ENCODE measurements at places on chromosomes 2 and 18.

GRCh38 chr2:30273574-30273929, 42.2 kb downstream of the LBH start:
- no peak for DNase-seq

DNA sequence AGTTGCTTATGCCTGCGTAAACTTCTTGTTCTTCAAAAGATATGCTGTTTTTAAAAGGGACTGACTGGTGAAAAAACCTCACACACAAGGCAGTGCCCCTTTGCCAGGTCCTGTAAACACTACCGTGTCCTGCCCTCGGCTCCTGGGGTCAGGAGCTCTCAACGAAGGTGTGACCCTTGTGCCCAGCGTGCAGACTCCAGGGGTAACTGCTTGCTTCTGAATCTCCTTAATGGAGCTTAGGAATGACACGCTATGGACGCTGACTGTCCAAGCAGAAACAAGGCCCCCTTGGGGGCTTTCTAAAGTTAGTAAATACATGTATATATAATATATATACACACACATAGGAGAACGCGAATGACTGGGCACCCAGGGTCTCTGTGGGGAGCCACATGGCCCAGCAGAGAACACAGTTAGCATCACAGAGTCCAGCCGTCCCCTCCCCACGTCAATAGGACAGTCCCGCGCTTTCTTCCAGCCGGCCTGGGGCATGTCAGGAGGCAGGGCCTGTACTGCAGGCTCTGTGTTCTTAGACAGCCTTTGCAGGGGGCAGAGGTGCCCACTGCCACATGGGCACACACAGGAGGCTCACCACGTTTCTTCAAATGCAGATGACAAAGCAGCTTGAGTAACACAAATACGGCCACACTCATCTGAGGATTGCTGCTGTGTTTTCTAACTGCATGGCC, 96.1 kb downstream of the HDAC4 start:
- no peak for DNase-seq

DNA sequence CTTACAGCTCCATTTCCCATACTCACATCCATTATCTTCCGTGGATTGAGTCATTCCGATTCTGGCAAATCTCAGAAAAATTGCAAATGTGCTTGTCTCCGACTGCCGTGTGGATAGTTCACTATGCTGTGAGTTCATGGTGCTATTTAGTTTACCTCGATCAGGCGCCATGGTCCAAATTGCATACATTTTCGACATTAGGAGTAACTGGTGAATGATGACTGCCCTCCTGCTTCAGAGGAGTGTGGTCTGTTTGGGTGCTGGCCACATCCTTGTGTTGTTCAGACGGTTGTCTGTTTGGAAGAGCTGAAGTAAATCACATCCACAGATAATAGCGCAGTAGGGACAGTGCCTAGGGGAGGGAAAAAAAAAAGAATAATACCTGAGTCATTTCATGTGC, 439.5 kb downstream of the ZNF516 start:
- DNase-seq: no peak

DNA sequence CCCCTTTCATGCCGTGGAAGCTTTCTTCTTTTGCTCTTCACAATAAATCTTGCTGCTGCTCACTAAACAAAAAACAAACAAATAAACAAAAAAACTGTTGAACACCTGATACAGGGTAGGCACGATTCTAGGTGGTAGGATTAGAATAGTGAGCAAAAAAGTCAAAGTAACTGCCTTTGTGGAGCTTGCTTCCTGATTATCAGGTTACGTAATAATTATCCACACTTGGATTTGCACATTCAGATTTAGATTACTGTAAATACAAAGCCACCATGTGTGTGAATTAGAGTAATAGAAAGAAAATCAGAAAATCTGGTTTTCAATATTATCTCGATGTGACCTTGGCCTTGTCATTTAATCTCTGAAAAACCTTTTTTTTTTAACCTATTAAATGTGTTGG, 307.1 kb downstream of the NRXN1 start:
- no peak for DNase-seq

DNA sequence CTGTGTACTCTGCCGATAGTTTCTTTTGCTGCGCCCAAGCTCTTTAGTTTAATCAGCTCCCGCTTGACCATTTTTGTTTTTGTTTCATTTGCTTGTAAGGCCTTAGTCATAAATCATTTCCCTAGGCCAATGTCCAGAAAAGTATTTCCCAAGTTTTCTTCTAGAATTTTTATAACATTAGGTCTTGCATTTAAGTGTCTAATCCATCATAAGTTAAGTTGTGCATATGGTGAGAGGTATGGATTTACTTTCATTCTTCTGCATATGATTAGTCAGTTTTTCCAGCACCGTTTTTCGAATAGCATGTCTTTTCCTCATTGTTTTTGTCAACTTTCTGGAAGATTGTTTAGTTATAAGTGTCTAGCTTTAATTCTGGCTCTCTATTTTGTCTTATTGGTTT, 484.8 kb upstream of the CNTNAP5 start:
- DNase-seq: no peak

GRCh38 chr18:61703508-61703907, 189.3 kb downstream of the RNF152 start:
- no peak for DNase-seq

DNA sequence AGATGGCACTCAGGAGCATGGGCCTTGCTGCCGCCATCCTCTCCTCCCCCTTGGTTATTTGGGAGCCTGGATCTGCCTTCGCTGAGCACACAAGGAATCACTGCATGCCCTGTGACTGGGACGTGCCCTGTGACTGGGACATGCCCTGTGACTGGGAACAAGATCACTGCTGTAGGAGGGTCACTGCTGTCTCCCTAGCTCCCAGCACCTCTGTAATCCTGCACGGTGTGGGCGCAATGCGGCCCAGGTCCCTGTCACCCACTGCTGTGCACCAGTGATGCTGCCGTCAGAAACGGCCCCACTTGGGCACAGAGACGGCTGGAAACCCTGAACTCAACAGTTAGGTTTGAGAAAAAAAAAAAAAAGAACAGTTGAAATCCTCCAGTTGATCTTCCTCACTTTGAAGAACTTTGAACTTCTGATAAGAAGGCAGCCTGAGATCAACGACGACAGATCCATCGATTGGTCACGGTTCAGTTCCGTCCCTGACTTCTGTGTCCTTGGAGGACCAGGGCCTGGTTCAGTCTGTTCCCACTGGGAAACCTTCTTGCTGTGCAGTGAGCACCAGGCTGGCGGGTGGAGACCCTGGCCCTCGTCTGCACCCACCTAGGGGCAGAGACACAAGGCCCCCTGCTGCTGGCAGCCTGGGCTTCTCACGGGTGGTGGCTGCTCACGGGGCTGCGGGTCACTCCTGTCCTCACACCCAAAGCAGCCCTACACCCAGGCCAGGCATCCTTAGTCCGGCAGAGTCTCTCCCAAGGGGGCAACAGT, 125.9 kb downstream of the PXDN start:
- DNase-seq: no peak

- no peak for DNase-seq
These were observed 300.2 kb downstream of the ASXL3 start for GRCh38 chr18:33878213-33878612.

- no peak for DNase-seq
These were observed 141.9 kb upstream of the LGALSL start for GRCh38 chr2:64311948-64312621.

GRCh38 chr2:155690785-155691184, 641.7 kb downstream of the NR4A2 start:
- no peak for DNase-seq

GRCh38 chr2:177393203-177393755, 706 bp downstream of the AGPS start:
- DNase-seq: no peak

- DNase-seq: no peak
These were observed 210.6 kb upstream of the EPAS1 start for GRCh38 chr2:46086578-46087070.

- no peak for DNase-seq
These were observed 234.1 kb upstream of the ID2 start for GRCh38 chr2:8447610-8448221.
